ENCODE measurements at places on chromosomes 6 and 20.
A peak's percentile ranks its signal among the peaks of the same experiment; 100 is the strongest.

GRCh38 chr6:141610741-141611140, 522.0 kb upstream of the GJE1 start:
- no peak for DNase-seq

DNA sequence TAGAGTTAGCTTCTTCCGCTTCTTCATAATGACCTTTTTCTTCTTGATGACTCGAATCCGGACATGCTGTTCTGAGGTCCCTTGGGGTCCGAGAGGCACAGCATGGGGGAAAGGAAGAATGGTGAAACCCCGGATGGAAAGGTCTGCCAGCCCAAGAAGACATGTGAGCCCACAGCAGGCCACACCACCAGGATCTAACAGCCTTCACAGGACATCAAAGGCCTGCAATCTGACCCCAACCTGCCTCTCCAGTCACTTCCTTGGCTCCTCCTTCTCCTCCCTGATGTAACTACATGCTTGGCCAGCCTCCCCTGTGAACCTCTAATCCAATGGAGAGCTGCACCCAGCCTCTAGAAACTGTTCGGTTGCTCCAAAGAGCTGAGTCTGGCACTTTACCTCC, 1.6 kb downstream of the CPXM1 start:
- no peak for DNase-seq

DNA sequence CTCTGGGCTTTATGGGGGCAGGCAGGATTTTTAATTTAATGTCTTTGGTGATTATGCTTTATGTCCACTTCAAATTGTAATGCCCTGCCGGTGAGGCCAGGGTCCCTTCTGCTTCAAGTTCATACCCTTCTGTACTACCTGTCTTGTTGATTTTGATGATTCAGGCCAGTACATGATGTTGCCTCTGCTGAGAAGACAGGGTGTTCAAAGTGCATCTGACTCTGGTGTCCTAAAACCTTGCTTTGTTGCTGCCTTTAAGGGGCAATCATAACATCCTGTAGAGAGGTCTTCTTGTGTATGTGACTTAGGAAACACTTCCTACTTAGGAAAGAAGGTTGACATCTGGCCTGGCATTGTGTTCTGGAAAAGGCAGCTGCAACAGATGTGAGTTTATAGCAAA, 113.2 kb downstream of the TMEM170B start:
- no peak for DNase-seq

GRCh38 chr6:169229615-169230321, 23.9 kb downstream of the THBS2 start:
- no peak for DNase-seq

DNA sequence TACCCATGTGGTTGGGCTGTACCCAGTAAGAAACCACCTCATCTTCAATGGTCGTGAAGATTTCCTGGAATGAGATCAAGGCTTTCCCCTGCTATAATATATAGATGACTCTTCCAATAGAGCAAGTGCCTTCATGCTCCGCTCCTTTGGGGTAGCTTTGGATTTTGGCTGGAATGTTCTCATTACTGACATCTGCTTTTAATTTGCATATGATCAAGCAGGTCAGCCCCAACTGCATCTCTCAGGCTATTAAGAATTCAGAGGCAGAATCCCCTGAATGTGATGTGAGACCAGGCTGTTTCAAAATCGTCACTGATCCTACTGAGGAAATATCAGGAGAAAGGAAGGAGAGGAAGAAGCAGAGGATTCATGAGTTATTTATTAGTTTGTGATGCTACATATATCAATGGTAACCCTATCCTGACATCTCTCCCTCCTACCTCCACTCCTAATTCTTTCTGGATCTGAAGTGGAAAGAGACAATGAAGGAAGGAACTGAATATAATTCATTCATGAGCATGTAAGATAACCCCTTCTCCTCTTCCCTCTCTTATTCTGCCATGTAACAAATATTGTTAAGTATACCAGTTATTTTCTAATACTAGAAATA, 47.6 kb upstream of the FUCA2 start:
- DNase-seq = no peak

DNA sequence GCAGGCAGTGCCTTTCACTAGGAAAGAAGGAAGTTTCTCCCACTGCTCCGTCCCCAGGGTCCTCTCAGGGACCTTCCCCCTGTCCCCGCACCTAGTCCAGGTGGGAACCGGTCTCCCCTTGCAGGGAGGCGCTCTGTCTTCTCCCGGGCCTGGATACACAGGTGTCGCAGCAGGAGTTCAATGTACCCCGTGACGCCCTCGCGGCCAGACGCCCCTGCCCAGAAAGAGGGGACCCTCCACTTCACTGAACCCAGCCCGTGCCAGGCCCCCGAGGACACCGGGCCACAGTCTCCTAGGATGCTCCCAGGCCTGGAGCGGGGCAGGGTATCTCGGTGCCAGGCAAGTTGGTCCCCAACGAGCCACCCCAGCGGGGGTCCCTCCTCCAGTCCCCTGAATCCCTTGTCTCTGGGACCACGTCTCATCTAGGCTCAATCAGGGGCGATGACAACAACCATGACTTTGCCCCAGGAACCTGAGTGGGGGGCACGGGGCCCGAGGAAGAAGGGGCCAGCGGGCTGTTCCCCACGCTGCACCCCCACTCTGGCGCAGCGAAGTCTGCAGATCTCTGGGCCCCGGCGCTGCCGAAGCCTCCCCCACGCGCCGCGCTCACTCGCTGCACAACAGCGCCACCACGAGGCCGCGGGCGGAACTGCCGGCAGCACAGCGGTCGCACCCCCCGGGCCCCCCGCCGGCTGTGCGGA, 103.0 kb downstream of the EDN3 start:
- no peak for DNase-seq

- no peak for DNase-seq
Measured at GRCh38 chr6:52435345-52435744, 15.2 kb downstream of the EFHC1 start.

DNA sequence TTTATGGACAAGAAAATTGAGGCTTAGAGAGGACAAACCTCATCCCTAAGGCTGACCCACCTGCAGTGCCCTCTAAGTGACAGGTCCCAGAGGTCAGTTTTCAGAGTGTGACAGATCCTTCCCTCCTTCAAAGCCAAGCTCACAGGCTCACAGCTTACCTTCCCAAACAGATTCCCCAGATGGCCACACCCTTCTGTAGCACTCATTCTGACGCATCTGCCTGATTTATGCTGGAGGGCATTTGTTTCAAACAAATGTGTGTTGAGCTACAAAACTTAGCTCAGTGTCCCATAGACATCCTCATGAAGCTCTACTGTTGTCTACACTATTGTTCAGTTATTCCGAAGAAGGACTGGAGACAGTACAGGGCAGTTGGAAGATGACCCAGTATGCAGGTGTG, 60.6 kb upstream of the RIN2 start:
- DNase-seq = no peak

DNA sequence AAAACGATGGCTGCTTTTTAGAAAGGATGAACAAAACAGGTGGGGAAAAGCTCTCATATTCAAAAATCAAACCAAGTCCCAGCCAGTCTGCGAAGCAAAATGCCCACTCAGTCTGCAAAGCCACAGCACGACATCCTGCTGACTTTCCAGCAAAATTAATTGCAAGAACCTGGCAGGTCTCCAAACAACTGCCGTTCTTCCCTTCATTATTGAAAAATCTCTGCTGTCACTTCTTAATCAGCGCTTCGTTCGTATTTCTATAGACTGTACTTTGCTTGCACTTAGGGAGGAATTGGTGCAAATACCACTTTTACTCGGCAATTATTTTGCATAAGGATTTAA, 222.4 kb downstream of the CBLN4 start:
- DNase-seq = no peak

DNA sequence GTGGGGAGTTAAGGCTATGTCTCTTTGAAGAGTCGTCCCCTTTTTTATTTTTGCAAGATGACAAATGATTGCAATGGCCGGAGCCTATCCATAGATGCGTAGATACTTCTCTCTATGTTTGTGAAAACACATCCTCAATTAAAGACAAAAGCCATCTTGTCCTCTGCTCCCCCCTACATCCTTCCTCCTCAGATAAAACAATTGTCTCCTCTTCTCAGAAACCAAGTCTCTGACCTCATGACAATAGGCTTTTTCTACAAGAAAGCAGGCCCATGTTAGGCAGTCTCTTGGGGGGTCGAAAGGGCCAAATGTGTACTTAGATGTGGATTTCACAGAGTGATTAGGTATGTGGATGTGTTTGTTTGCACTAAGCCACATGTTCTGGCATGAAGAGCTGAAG, 51.1 kb upstream of the SSTR4 start:
- no peak for DNase-seq

- no peak for DNase-seq
Measured at GRCh38 chr20:46558511-46558959, 8.1 kb upstream of the OCSTAMP start.

DNA sequence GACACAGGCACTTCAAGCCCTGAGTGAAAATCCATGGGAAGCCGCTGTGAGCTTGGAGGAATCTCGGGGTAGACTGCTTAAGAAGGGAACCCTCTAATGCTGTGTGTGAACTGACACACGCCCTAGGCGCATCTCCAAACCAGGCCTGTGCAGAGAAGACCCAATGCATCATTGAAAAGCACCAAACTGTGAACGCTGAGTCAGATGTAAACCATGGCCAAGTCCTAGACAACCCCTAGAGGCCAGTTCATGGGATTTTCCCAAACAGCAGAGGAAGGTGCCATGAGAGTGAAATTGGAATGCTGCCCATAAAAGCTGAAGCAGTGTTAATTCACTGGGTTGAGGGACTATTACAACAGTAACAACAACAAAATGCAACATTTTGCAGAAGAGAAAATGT, 296.5 kb downstream of the SMOC2 start:
- no peak for DNase-seq

- DNase-seq = peak; percentile 15
Measured at GRCh38 chr6:42104095-42104803, 38.2 kb downstream of the C6orf132 start.

DNA sequence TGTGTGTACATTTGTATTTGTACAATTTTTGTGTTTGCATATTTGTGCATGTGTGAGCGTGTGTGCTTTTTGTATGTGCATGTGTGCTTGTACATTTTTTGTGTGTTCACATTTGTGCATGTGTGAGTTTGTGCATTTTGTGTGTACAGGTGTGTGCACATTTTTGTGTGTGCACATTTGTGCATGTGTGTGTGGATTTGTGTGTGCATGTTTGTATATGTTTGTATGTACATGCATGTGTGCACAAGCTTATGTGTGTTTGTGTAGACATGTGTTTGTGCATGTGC, 28.9 kb downstream of the PRR18 start:
- DNase-seq = no peak

- DNase-seq = no peak
Measured at GRCh38 chr6:52503851-52504781, 72.7 kb downstream of the TRAM2 start.

- DNase-seq = no peak
Measured at GRCh38 chr6:119676961-119677360, 327.4 kb upstream of the MAN1A1 start.

DNA sequence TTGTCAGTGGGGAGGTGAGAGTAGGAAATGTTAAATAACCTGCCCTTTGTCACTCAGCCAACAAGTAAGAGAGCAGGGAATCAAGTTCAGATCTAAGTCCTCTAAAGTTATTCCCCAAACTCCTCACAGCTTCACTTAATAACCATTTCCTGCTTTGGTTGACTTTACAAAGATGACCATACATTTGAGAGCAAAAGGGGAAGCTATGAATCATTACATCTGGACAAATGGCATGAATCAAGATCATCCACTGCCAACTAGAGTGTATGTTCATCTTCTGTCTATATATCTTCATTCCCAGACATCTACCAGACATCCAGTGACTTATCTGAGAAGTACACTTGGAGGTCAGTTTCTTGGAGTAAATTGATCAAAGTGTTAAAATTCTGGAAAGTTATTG, 15.1 kb upstream of the HIVEP2 start:
- DNase-seq = no peak

GRCh38 chr6:148407372-148407771, 64.7 kb downstream of the SASH1 start:
- no peak for DNase-seq

DNA sequence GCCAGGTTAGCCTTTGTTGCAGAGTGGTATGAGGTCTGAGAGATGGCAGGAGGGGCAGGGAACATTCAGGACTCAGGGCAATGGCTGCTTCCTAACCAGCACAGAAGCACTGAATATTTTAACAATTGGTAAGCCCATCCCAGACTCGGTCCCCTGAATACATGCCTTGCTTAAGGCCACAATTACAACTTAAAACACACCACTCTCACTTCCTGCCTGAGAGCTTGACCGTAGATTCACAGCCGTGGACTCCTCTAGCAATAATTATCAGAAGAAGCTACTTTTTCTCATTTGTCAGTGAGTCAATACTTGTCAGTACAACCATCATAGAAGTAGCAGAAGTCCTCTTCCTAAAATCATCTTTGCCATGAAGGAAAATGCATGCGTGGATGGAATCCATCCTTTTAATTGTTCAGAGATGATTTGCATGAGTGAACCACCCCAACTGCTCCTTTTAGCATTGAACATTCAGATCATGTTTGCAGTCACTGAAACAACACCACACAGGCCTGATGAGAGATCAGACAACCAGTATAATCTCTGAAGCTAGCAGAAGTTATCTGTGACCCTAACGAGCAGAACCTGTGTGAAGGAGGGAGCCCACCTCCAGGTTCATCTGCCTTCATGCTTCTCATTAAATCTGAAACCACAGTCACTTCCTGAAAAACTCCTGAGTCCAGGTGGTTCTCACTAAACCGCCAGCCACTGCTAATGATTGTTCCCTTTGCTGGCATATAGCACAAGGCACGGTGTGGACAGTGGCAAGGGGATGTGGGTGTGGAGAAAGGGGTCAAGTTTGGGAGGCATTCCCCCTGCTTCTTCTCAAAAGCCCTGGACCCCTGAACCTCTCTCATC, 333.9 kb upstream of the CNR1 start:
- DNase-seq = peak; percentile 41

DNA sequence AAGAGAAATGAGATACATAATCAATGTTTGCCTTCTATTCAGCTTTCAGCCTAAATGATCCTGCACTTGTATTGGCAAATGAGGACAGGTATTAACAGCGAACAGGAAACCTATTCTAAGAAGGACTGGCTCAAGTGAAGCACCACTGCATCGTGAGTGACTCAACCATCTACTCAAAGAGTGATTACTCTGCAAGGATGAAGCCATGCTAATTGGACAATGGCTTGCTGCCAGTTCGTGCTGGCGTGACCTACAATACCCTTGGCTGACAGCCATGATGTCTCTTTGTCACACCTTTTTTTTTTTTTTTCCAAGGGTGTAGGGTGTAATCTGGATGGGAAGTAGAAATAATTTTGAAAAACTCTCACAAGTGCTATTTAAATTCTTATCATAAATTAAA, 104.9 kb downstream of the GJA10 start:
- no peak for DNase-seq

DNA sequence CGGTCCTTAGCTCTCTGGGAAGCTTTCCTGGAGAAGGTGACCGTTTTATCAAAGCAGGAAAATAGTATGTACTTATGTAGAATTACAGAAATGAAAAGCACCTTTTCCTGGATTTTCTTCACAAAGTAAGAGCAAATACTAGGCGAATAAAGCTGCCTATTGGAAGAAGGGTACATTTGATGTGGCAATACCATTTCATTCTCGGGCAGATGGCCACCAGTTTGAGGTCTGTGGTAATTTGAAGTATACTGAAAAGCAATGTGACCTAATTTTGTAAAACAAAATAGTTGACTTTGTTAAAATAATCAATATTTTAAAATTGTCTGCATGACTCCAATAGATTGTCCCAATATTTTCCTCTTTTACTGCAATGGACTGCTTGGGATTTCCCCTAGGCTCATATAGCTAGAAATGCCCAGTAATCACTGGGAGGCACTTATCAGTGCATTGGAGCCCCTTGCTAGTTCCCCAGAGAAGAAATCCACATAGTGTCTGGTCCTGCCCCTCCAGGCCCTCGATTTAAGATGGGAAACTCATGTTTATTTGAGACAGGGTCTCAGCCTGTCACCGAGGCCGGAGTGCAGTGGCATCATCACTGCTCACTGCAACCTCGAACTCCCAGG, 7.4 kb upstream of the UTRN start:
- DNase-seq = no peak

GRCh38 chr20:37341632-37342031, 4.3 kb upstream of the SRC start:
- DNase-seq = no peak
